ENCODE measurements at places on chromosomes 12 and 14.

DNA sequence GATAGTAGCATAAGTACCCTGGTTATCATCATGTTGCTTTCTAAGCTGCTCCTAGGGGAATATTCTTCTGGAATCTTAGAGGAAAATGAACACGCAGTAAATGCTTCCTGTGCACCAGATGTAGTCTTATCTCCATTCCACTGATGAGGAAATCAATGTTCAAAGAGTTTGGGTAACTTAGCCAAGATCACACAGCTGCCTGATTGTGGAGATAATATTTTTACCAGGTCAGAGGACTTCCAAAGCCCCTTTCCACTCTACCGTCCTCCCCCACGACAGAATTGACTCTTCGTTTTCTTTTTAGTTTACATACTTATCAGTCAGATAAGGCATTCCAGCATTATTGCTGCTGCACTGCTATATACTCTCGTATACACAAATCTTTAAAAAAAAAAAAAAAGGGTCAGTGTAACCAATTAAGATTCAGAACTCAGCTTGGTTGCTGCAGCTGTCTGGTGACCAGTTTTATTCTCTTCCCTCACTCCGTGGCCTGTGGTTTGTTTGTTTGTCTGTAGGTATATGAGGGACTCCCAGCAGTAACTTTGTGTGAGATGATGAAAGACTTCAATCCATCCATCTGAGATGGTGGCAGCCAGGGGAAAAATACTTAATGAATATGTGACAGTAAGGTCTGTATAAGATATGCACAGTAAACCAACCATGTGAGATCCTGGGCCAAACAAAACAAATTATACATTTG, 110.5 kb downstream of the TGFB3 start:
- DNase-seq = no peak

- no peak for DNase-seq
These were observed 25.1 kb downstream of the PXN start for GRCh38 chr12:120240495-120240833.

- peak; percentile 61 for DNase-seq
These were observed 36.1 kb downstream of the BAZ2A start for GRCh38 chr12:56593909-56594621.

GRCh38 chr14:65333943-65334687, 78.4 kb upstream of the FUT8 start:
- DNase-seq = no peak

DNA sequence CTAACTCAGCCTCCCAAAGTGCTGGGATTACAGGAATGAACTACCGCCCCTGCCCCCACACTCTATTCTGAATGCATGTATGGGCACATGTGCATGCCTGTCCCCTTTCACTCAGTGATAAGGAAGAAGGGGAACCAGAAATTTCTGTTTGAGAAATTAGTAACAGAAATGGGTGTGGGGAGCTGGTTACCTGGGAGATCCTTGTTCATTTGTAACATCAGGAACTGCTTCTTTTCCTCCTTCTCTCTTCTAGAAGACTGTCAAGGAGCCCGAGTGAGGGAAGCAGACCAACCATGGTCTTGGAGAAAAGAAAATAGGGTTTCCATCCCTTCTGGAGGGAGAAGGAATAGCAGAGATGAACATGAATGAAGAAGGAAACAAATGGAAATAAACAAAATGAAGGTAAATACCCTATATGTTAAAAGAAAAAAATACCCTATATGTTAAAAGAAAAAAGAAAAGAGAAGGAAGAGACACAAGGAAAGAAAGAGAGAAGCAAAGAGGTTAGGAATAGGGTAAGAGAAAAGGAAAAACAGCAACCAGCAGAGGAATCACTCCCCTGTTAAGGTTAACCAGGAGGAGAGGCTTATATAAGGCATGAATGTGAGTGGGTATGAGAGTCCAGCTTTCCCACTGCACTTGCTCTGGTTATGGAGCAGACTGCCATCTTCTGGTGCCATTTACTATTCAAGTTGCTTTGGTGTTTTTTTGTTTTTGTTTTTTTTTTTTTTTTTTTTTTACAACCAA, 3.3 kb downstream of the PPP1R3E start:
- no peak for DNase-seq

- DNase-seq = no peak
These were observed 274.2 kb downstream of the ETNK1 start for GRCh38 chr12:22899184-22899583.

DNA sequence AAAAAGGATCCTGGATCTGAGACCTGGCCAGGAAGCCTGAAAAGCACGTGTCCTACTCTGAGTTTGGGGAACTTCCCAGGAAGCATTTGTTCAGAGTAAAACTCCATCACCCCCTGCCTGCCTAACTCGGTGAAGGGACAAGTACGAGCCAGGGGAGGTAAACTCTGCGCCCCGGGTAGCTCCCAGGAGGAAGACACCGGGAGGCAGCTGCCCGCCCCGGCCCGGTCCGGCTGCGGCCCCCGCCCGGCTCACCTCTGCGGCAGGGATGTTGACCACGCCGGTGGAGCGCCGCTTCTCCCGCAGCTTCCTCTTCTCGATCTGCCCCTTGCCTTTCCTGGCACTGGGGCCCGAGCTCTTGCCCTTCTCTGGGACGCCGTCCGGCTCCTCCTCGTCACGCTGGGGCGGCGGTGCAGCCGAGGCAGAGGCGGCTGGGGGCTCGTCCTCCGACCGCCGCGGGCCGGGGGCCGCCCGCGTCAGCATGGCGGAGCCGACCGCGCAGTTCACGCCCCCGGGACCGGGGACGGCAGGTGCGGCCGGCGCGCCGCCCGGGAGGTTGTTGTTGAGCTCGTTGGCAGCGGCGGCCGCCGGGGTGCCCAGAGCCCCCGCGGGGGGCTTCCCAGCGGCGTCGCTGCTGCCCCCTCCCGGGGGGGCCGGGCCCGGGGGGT, 1.2 kb downstream of the PAWR start:
- DNase-seq = no peak

GRCh38 chr12:113048716-113049127, 7.8 kb upstream of the DTX1 start:
- peak; percentile 58 for DNase-seq

DNA sequence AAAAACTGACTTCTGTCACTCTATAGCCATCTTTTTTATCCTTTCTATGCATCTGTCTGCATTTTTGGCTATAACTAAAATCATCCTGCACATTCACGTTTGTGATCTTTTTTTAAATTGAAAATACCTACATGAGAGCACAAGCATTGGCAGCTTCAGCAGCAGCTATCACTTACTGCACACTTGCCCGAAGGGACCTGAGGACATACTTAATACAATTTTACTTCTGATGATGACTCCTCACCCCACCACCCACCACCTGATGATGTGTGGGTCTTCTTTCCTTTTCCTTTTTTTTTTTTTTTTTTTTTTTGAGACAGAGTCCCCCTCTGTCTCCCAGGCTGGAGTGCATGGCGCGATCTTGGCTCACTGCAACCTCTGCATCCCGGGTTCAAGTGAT, 160.3 kb downstream of the PRKCH start:
- DNase-seq = no peak

GRCh38 chr14:77657280-77657679, 40.8 kb upstream of the SPTLC2 start:
- no peak for DNase-seq

Data from activated gamma-delta T cell treated with Interleukin-2 at 50 U/mL for 16 hours (primary cell).